ENCODE measurements at places on chromosomes 13 and 19.

GRCh38 chr13:21066946-21067345 lies 5.6 kb upstream of the LATS2 start:
- DNase-seq, result no peak

DNA sequence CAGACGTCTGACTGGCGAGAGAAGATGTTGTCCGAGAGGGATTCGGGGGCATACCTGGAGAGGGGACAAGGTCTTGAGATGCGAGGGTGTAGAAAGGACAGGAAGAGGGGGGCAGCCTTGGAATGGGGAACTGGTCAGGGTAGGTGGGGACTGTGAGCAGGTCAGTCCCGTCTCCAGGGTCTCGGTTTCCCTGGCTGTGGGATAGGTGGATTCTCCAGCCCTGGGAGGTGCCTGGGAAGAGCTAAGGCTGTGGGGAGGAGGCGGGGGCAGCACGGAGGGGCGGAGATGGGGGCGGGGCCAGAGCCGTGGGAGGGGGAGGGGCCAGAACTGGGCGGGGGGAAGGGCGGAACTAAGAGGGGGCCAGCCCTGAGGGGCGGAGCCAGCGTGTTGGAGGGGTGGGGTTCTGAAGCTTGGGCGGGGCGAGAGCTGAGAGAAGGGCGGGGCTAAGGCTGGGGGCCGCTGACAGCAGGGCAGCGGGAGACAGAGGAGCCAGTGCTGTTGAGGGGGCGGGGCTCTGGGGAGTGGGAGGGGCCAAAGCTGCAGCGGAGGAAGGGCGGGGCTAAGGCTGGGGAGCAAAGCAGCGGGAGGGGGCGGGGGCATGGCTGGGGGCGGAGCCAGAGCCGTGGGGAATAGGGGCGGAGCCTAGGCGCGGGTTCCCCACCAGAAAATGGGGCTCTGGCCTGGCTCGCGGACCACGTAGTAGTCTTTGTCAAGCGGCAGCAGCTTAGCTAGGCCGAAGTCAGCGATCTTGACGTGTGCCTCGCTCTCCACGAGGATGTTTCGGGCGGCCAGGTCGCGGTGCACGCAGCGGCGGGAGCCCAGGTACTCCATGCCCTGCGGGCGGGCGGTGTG lies 9.5 kb upstream of the INSL3 start:
- DNase-seq, result peak; percentile 98

DNA sequence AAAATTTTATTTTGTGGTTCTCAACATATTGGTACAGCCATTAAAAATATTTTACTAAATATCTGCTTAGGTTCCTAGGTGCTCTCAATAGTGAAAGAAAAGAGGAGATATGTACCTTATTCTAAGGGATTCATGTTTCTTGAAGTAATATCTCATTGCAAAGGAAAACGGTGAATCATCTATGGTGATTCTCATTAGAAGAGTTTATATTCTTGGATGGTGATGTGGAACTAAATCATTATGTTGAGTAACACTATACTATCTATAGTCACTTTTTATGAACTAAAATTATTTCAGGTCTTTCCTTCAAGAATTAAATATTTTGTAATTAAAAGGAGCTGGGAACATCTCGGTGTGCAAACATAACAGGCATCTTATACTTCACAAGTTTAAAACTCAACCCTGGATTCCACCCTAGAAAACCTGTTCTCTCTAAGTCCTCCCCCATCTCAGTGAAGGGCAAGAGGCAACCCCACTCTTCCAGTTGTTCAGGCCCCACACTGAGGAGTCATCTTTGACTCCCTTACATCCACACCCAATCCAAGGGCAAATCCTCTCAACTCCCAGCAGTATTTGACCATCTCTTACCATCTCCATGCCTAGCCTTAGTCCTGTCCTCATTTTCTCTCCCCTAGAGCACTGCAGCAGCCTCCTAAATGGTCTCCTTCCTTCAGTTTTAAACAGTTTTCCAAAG lies 140.1 kb downstream of the RGCC start:
- DNase-seq, result no peak

GRCh38 chr13:108425056-108425455 lies 155.5 kb downstream of the TNFSF13B start:
- DNase-seq, result no peak

DNA sequence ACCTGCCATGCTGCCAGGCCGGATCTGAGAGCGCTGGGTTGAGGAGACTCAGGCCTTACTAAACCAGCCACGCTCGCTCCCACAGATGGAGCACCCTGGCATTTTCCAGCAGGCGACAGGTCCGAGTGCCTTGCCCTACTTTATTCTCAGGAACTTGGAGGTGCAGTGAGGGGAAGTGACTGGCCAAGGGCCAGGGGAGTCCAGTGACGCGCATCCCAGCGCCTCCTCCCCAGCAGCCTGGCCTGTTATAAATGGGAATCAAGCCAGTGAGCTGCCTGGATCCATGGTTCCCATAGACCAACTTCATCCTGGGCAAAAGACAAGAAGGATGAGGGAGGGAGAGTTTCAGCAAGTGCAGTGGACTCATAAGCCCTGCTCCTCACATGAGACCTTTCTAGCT lies 35.5 kb downstream of the TMED1 start:
- no peak for DNase-seq

- DNase-seq, result no peak
Measured at GRCh38 chr13:50449465-50449864, 394.0 kb downstream of the DLEU7 start.

DNA sequence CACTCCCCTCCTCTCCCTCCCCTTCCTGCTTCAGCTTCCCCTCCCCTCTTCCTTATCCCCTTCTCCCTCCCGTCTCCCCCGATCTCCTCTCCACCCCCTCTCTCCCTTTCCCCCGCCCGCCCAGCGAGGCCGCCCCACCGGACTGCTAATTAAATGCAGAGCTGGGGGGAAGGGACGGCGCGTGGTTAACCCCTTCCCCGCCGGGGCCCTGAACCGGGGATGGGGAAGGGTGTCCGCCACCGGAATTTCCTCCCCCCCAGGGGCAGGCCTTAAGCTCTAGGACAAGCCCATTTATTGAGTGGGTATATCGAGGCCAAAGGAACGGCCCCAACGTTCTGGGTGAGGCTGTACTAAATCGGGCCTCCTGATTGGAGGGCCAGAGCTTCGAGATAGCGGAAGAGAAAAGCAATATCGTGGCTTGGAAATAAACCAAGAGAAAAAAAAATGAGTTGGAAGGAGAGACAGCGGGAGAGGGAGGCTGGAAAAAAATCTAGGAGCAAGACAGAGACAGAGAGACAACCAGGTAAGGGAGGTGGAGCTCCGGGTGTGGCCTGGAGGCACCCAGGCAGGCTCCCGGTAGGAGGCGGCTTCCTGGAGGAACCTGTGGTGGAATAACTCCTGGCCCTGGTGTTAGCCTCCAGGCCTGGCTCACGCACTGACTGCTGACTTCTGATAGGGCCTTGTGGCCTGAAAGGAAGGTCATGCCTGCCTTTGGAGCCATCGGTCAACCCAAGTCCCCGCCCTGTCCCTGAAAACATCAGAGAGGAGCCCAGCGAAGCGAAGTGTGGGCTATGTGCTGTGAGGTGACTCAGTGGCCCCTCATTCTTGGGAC lies 11.6 kb upstream of the JUND start:
- peak; percentile 91 for DNase-seq

DNA sequence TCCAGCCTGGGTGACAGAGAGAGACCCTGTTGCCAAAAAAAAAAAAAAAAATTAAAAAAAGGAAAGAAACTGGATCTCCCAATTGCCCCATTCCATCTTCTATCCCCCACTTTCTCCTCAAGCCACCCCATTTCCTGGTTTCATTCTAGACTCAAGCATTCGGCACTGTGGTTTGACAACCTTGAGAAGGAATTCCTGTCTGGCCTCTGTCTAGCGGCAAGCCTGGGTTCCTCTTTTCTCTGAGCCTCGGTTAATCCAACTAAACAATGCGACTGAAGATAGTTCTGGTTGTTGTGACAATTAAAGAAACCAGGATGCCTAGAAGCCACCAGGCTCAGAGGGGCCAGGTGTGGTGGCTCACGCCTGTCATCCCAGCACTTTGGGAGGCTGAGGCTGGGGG lies 3.3 kb upstream of the C3 start:
- DNase-seq, result no peak

DNA sequence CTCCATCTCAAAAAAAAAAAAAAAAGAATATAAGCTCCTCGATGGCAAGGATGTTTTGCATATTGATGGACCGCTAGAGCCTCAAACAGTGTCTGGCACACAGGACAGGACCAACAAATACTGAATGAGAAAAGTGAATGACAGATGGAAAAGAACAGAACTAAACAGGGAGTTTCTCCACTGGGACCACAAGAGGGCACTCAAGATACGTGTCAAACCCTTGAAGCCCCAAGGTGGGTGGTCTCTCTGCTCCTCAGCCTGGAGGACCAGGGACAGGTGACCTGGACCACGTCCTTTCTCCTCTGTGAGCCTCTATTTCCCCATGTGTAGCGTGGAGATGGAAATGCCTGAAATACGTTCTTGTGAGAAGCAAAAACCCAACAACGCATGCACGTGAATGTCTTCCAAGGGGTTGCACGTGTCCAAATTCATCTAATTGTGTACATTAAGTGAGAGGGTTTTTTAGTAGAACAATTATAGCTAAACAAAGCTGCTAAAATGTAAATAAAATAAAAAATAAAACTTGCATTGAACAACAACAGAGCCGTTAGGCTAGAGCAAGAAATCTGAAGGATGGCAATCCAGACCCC lies 5.7 kb upstream of the CDC42EP5 start:
- DNase-seq, result peak; percentile 79

GRCh38 chr19:467554-467953 lies 6.7 kb upstream of the SHC2 start:
- DNase-seq, result no peak

DNA sequence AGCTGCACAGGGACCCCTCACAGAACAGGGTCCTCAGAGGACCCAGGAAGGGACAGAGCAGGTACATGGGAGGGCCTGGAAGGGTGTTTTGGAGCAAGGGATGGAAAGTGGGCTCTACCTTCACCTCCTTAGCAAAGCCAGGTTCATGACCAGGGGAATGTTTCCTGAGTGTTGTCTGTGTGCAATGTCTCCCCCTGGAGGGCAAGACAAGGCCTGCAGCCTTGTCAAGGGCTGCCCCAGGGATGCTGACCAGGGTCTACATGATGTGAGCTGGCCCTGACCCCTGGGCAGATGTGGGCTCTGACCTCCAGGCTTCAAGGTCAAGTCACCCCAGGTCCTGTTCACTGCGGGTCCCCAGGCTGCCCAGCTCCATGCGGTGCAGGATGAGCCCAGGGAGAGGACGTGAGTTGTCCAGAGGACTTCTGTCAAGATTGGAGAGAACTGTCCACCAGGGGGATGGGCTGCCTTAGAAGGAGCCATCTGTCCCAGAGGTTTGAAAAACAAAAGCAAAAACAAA lies 1.0 kb upstream of the CEACAM1 start:
- peak; percentile 68 for DNase-seq

DNA sequence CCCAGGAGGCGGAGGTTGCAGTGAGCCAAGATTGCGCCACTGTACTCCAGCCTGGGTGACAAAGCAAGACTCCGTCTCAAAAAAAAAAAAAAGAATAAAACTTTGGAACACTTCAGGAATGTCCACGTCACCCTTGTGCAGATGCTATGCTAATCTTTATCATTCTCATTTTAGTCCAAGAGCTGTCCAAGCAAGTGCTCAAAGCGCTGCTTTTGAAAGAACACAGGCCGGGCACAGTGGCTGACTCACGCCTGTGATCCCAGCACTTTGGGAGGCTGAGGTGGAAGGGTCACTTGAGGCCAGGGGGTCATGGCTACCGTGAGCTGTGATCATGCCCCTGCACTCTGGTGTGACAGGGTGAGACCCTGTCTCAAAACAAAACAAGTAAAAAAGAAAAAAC lies 11.1 kb upstream of the UQCR11 start:
- DNase-seq, result no peak

DNA sequence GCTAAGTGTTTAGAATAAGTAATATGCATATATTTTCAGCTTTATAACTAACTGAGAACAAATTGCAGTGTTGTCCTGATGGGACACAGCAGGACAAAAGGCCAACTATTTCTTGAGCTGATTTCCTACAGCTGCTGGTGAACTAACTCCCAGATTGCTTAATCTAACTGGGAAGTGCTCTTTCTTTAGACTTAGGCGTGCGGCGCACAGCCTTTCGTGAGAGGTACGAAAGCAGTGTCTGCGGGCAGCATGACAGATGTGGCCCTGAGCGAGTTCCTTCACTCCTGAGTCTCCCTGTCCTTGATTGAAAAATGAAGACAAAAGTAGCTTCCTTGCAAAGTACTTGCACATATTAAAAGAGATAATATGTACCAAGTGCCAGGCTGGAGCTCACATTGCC lies 47.3 kb upstream of the NPAS1 start:
- DNase-seq, result no peak

DNA sequence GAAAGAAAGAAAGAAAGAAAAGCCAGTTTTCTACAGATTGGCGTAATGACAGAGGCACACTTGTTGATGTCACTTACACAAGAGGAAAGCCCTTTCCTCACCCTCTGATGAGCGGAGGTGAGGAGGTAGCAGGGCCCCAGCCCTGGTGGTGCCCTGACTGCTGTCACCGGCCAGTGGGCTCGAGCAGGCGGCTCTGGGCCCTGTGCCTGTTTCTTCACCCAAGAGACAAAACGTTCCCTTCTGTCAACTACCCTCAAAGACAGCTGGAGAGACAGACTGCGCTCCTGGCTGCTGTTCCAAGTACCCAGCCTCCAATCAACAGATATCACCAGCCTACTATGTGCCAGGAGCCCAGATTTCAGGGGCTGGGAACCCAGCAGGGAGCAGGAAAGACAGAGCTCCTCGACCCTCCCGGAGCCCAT lies 10.1 kb downstream of the EPS15L1 start:
- DNase-seq, result no peak

- no peak for DNase-seq
Measured at GRCh38 chr13:73816702-73817101, 317.5 kb downstream of the KLF12 start.

DNA sequence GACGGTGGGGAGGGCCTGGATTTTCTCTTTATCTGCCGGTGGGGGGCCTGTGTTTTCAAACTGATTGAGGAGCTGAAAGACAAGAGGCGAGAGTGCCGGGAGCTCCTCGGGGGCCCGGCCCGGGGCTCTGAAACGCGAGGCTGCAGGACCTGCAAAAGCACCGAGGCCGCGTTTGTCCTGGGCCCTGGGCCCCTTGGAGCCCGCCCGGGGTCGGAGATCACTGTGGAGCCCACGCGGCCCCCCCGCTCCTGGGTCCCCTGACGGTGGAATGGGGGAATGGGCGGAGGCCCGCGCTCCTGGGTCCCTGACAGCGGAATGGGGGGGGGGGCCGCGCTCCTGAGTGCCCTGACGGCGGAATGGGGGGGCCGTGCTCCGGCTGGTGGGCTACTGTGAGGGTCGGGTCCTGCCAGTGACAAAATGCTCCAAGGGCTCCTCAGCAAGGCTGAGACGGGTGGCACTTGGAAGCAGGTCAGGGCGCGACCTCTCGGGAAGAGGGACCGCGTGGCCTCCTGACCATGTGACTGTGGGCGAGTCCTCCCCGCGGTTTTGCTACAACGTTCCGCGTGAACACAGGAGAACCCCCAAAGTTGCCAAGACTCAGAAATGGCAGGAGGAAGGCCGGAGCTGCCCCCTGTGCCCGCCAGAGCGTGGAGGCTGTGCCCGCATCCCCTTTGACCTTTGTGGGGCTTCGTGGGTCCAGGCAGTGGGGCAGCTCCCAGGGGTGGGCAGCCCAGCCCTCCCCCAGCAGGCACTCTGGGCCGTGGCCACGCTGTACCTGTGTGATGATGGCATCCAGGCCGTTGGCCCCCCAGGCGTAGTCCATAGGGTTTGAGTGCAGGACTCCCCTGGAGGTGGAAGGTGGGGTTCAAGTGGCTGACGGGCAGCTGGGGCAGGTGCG lies 9.5 kb downstream of the FGF22 start:
- no peak for DNase-seq

All from ecto neural progenitor cell (in vitro differentiated cells).